ENCODE measurements at places on chromosomes 5 and 9.

- DNase-seq = no peak
These were observed 73.3 kb downstream of the FGF18 start for GRCh38 chr5:171492781-171493180.

- no peak for DNase-seq
These were observed 431 bp downstream of the FASTKD3 start for GRCh38 chr5:7868427-7868772.

DNA sequence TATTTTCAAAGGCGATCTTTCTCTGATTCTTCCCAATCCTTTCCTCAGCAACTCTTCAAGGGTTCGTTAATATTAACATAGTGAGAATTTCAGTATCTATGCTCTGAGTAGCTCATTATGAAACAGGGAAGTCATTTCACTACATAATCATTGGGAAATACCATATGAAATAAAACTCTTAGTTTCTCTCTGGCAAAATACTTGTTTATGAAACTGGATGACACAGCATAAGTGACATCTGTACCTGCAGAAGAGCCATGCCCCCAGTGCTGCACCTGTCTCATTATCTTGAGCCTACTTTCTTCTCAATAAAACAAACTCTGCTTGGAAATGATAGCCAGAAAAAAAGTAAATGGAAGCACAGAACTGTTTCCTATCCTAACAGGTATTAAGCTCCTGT lies 33.8 kb upstream of the OTULIN start:
- DNase-seq = no peak

DNA sequence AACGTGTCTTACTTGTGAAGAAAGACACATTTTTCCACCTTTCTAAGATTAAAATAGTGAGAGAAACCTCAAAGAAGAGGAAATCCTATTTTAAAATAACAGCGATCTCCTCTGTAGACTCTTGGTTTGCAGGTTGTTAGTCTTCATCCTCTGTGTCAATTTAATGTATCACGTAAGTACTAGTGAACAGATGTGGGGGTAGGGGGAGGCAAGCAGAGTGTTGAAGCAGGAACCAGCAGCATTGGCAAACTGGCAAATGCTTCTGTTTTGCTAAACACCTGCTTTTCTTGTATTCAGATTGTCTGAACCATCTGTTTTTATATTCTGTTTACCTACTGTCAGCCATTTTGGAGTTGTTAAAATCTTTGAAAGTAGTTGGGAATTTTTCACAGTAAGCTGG lies 159.3 kb upstream of the TLX3 start:
- no peak for DNase-seq

DNA sequence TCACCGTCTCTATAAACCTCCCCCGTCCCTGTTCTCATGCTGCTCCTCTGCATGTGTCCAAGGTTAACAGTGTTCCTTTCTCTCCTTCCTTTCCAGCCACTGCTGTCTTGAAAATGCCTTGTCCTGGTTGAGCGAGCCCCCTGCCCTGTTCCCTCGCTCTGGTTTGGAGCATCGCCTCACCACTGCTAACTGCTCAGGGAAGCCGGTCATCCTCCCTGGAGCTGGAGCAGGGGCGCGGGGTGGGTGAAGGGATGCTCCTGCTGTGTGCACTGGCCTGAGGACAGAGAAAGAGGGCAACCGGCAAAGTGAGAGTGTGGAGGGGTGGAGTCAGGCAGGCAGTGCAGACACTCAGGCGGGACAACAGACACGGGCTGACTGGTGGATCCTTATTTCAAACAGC lies 19.4 kb downstream of the UBE2QL1 start:
- no peak for DNase-seq

- no peak for DNase-seq
These were observed 177.1 kb upstream of the SPRY4 start for GRCh38 chr5:142501890-142502289.

DNA sequence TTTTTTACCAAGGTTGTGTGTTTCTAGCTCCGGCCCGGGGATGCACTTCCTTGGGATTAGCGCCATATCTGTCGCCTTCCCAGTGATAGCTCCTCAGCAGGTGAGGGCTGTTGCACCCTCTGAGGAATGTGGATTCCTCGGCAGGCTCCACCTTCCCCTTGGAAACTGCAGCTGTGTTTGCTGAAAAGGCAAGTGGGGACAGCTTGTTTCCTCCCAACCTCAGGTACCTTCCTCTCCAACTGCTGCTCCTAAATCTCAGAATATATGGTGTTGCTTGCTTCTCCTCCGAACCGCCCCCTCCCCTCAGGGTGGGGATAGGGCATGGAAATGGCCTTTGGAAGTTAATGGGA lies 1.3 kb downstream of the SLC1A1 start:
- DNase-seq = no peak

GRCh38 chr5:169301986-169302385 lies 1.0 kb upstream of the SLIT3 start:
- no peak for DNase-seq

DNA sequence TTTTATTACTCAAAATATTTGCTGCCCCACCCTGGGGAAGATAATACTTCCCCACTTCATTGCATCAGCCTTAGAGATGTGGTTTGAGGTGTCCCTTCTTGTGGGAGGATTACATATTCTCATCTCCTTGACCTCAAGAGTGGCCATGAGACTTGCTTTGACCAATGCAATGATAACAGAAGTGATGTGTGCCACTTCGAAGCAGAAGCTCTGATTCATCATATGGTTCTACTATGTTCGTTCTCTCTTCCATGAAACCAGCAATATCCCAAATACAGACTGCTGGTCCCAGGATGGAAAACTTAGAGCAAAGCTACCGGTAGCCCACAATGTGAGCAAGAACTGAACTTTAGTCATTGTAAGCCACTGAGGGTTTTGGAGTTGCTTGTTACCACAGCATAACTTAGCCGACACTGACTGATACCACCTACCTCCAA lies 92.0 kb downstream of the THBS4 start:
- no peak for DNase-seq

DNA sequence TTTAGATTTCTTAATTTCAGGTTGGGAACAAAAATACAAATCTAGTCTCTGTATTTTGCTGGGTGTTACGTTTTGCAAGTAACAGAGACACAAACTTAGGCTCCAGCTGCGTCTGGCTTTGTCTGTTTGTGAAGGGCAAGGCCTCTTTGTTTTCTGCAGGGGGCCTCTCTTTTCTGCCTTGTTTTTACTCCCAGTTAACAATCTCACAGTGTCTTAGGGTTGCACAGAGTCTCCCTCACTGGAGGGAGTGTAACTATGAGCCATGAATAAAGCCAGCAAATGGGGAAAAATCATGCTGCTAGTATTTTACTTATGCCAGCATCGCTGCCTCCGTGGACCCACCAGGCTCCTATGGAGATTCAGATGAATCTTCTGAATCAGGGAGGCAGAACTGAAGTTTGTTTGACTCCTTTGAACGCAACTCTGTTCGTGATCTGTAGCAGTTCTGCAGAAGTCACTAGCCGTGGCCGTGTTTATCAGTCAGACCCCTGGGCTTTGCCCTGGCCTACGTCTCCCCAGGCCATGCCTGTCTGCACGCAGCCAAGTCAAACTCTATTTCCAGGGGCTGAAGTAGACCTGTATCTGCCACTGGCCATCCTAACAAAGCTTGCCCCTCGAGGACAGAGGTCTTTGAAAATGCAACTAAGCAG lies 77.2 kb downstream of the ATP10B start:
- no peak for DNase-seq

DNA sequence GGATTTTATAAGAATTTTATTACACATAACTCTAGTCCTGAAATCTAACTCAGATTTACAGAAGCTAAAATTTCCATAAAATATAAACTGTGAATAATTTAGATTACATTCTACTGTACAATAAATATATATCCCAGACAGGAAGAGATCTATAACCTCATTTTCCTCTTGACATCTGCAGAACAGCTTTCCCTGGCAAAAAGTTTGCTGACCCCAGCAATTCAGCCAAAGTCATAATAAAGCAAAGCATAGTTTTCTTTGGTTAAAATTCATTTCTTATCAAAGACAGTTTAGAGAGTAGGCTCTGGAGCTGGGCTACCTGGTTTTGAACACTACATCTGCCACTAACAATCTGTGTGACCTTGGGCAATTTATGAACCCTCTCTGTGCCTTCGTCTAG lies 372.5 kb downstream of the CAAP1 start:
- DNase-seq = no peak

GRCh38 chr9:129177443-129177790 lies 644 bp downstream of the IER5L start:
- DNase-seq = no peak

DNA sequence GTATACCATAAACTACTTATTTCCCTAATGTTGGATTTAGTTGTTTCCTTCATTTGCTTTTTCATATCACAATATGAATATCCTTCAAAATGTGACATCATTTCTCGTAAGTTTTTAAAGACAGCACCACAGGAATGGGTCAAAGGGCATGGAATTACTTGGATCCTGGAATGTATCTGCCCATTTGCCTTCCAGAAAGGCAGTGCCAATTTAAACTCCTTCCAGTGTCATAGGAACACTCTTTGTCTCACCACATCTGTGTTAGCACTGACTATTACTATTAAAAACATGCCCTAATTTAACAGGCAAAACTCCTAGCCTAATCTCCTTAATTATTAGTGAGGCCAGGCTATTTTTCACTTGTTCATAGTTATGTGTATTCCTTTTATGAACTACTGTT lies 58.0 kb downstream of the SPTLC1 start:
- no peak for DNase-seq

GRCh38 chr9:82535432-82535998 lies 527.4 kb downstream of the RASEF start:
- no peak for DNase-seq

GRCh38 chr5:3153906-3154305 lies 402.4 kb upstream of the IRX2 start:
- no peak for DNase-seq
